ENCODE measurements at places on chromosomes 5 and 9.

- DNase-seq, result no peak
Observed at GRCh38 chr9:104774132-104774531, 10.2 kb downstream of the NIPSNAP3B start.

DNA sequence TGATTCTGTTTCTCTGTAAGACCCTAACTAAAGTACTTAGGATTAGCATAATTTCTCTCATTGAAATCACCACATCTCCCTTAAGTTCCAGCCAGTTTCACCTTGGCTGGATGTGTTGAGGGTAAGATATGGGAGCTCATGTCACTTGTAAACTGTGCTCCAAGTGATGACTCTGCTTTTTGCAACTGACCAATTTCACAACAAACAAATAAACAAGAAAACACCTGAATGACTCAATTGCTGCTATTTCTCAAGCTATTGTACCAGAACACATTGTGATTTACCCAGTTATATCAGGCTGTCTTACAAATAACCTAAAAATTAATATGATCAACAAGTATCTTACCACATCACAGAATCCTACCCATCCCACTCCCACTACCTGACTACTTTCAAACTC lies 379.1 kb upstream of the KIF2A start:
- DNase-seq, result no peak

GRCh38 chr9:94923326-94924089 lies 197.0 kb downstream of the AOPEP start:
- DNase-seq, result no peak

DNA sequence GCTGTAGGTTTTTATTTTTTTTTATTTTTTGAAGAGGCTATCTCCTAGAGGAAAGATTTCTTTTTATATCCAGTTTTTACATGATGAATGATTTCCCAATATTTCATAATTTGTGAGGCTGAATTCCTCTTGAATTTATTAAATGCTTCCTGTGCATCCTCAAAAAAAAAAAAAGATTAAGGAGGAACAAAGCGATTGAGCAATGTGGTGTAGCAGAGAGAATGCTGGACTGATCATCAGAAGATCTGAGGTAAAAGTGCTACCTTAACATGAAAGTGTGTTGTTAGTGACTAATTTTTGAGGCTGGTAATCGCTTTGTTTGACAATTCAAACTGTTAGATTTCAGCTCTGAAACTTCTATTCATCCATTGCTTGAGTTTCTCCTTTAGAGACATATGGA lies 125.1 kb downstream of the ESM1 start:
- no peak for DNase-seq

GRCh38 chr9:93299418-93300174 lies 115.7 kb downstream of the WNK2 start:
- DNase-seq, result no peak

- no peak for DNase-seq
Observed at GRCh38 chr9:85569988-85570387, 171.8 kb downstream of the AGTPBP1 start.

- no peak for DNase-seq
Observed at GRCh38 chr9:115930472-115930871, 223.1 kb upstream of the PAPPA start.

- no peak for DNase-seq
Observed at GRCh38 chr9:82729141-82729540, 333.8 kb downstream of the RASEF start.

DNA sequence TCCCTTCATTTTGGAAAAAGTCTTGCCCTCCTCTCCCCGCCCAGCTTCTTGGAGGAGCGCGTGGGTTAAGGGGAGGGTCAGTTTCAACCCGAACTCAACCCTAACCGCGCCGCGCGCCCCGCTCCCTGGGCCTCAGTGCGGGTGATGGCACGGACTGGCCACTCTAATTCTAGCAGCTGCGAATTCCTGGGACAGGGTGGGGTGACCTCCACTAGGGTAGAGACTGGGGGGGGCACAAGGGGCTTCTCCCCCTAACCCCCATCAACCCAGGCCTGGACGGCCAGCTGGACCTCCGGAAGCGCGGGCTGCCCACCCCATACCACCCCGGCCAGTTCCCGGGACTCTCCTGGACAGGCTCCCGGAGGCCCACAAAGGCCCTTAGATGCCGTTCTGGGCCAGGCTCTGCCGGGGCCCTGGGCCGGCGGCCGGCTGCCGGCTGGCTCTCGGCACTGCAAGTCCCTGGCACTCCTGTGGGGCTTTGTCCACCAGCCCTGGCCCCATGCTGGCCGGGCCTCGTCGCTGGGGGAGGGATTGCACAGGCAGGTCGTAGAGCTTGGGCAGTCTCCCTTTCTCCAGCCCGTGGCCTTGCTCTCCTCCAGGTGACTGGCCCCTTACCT lies 7.2 kb upstream of the PSD2 start:
- DNase-seq, result no peak

DNA sequence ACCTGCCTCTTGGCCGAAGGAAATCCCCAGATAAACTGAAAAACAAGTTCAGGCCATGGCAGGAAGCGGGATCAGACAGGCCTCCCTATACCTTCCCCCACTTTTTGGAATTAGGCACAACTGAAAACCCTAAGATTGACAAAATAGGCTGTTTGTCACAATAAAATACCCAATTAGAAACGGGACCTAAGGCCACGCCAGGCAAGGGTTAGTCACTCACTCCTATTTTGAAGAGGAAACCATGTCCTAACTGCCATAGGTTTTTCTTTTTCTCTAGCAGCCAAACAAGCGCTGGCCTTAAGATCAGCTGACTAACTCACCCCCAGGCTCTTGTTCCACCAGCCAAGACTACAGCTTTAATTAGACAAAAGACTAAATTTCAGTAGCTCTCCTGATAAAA lies 11.9 kb downstream of the FBP2 start:
- no peak for DNase-seq

GRCh38 chr9:132910376-132910775 lies 31.7 kb downstream of the SPACA9 start:
- DNase-seq, result no peak

DNA sequence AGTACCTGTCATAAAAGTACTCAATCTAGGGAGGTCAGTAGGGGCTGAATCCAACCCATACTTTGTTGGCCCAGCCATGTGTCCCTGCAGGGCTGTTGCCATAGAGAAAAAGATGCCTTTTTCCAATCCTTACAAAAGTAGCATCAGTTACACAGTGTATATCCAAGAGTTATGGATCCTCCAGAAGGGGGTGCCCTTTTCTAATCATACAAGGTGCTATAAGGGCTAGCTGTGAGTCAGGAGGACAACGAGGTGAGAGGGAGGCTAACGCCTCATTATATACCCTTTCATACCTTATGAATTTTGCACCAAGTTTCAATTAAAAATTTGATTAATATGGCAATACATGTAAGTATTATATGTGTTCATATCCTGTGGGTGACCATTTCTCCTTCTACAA lies 4.8 kb downstream of the KIAA0825 start:
- no peak for DNase-seq

DNA sequence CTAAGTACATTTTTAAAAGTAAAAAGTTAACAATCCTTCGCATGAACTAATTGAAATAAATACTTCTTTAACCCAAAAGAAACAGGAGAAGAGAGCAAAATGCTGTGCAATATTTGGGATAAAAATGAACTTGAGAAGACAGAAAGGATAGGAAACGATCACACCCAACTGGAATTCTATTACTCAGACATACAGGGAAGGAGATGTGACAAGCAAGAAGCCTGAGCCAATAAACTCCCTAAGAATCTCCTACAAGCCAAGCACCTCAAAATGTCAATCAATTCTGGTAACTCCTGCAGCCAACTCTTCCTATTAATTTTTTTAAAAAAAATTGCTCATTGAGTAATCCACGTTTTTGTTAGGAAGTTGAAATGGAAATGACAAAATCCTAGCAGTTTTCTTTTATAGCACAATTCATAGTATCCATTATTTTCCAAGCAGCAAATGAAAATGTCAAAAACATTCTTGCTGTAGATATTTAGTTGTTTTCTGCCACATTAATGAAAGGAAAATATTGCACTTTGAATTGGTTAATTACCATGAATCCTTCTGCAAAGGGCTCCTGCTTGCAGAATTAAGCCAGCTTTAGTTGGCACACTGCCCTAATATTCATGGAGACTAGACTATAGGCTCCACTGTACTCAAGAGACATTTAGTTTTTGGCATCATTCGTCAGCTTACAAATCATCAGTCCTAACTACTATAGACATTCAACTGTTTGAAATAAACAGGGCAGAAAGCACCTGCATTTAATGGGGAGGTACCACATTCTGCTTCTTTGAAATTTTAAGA lies 89.0 kb downstream of the RFX3 start:
- DNase-seq, result no peak

- DNase-seq, result no peak
Observed at GRCh38 chr9:131590449-131590848, 45.1 kb downstream of the PRRT1B start.

DNA sequence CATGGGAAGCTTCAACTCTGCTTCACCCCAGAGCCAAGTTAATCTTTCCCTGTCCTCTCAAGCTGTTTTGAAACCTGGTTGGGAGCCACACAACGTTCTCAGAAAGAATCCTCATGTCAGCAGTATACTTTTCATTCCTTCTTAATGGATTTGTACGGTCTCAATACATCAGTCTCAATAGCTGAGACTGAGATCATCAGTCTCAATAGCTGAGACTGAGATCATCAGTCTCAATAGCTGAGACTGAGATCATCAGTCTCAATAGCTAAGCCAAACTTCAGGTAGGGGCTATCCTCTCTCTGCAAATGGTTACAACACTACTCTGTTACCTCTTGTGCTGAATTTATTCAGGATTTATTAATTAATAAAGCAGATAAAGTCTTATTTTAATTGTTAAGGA lies 1317.4 kb upstream of the CDH9 start:
- DNase-seq, result no peak

DNA sequence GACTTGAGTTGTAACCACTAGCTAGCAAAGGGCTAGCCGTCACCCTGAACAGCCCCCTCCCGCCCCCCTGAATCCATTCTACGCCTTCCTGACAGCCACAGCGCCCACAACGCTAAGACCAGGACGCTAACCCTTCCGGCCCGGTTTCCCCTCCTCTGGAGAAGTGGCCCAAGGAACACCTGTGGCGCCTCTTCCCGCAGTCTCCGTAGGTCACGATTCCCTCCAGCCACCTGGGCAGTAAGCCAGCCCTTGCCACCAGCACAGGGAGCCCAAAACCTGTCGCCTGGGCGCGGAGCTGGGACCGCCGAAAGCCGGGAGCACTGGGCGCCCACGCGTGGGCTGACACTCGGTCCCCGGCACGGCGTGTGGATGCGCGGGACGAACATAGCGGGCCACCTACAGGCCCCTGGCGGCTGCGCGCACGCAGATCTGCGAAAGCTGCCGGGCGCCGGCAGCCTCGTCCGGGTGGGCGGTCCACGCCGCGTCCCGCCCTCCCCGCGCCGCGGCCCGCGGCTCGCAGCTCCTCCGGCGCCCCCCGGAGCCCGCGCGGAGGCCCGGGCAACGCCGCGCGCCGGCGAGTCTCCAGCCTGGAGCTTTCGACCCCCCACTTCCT lies 596 bp downstream of the IRF1 start:
- no peak for DNase-seq

DNA sequence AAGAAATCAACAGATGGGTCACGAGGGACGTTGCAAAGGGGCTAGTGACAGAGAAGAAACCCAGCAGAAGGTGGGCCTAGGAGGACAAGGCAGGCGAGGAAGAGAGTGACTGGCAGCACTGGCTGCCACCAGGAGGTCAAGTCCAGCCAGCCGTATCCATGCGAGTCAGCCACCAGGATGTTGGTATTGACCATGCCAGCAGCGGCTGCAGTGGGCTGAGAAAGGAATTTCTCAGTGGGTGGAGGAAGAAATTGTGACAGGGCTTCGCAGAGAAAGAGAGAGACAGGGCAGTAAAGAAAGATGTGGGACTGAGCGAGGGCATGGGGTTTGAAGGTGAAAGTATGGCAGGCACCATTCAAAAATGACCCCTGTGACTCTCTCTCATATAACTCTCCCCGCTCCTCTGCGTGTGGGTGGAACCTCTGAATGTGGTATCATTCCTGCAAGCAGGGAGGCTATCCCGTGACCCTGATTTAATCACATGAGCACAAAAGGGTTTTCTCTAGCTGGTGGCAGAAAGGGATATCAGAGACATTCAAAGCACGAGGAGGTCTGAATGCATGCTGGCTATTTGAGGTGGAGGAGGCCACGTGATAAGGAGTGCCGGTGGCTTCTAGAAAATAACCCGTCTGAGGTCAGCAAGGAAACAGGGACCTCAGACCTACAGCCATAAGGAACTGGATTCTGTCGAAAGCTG lies 45.4 kb upstream of the FBXW11 start:
- no peak for DNase-seq

- DNase-seq, result no peak
Observed at GRCh38 chr9:106921341-106921899, 58.5 kb downstream of the ZNF462 start.

- DNase-seq, result no peak
Observed at GRCh38 chr5:35319333-35320002, 89.2 kb upstream of the PRLR start.

DNA sequence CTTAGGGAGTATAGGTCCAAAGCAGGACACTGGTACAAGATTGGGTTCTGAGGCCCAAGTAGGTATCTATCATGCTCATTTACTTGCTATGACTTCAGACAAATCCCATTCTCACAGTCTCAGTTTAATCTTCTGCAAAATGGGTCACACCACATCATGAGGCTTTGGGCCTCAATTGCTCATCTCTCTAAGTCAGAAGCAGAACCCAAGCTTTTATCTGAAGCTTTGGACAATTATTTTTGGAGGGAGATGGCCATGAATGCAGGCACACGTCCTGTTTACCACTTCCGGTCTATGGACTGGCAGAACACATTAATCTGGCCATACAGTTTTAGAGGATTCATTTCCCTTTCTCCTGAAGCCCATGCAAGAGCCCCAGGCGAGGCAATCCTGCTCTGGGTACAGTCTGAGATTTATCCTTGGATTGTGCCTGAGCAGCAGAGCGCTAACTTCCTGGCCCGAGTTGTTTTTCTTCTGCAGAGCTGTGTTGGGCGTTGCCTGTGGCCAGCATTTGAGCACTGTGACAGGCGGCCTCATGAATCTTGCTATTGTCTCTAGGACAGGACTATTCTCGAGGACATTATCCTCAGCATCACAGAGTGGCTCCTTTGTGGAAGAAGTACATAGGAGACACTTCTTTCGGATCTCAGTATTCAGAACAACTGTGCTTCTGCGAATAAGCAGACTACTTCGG lies 16.1 kb downstream of the SLC22A4 start:
- no peak for DNase-seq

- no peak for DNase-seq
Observed at GRCh38 chr5:37882636-37883035, 42.8 kb upstream of the GDNF start.

GRCh38 chr9:121318631-121319382 lies 50.8 kb downstream of the GSN start:
- DNase-seq, result no peak

DNA sequence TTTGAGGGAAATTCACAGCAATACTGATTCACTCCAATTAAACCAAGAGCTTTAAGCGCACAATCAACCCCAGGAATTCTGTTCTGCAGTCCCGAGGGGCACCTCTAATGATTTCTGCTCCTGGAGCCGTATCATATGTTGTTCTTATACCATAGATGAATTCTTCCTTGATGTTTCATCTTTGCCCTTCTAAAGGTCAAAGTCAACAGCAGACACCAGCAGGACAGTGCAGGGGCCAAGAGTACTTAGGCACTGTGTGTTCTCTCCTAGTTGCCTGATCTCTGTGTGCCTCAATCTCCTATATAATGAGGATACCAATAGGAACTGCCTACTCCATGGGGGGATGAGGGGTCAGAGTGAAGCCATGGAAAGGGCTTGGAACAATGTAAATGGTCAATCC lies 16.5 kb downstream of the EPB41L4B start:
- no peak for DNase-seq
